ENCODE measurements at places on chromosomes 1 and 21.

DNA sequence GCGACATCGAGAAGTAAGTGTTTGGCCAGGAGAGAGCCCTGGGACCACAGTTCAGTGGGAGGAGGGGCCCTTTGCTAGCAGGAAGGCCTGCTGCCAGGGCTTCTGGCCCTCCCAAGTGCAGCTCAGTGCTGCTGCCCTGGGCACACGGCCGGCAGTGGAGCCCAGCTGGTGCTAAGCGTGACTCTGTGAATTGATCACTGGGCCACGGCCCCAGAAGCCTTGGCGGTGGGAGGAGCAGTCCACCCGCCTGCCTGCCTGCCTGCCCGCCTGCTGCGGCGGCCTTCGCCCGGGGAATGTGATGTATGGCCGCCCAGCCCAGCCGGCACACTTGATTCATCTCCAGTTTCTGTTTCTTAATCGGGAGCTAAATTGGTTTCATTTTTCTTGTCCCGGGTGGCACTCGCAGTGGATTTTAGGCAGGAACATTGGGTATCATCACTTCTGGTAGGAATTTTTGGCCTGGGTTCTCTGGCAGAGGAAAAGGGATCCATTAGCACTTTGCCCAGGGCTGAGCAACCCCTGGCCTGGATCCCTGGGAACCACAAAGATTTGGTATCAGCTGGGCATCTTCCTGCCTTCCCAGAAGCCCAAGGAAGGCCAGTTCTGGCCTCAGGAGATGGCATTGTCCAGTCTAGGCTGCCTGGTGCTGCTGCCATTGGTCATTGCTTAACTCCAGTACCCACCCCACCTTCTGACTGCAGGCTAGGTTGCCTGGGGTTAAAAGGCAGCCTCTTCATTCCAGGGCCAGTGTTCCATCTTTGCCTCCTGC lies 28.6 kb downstream of the TMEM53 start:
- no peak for DNase-seq

DNA sequence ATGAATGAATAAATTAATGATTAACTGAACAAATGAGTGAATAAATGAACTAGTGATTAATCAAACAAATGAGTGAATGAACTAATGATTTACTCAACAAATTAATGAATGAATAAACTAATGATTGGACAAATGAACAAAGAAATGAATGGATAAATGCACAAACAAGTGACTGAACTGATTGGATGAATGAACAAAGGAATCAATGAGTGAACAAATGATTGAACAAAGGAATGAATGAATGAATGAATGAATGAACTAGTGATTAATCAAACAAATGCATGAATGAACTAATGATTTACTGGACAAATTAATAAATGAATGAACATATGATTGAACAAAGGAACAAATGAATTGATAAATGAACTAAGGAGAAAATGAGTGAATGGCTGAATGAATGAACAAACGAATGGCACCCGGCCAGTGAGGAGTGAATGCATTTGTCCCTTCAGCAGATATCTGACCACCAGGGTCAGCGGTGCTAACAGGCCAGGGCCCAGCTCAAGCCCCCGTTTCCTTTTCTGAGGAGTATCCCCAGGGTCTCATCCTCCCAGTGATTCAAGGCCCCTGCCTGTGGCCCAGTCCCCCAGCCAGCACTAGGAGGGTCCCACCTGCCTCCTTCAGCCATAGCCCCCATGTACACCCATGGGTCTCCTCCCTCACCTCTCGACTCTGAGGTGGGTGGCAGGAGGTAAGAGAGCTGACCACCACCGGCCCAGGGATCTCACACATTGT lies 49.9 kb downstream of the WNT9A start:
- no peak for DNase-seq

GRCh38 chr1:231701306-231701705 lies 74.7 kb downstream of the DISC1 start:
- no peak for DNase-seq

- DNase-seq, result no peak
Measured at GRCh38 chr1:230570724-230571360, 71.4 kb upstream of the COG2 start.

DNA sequence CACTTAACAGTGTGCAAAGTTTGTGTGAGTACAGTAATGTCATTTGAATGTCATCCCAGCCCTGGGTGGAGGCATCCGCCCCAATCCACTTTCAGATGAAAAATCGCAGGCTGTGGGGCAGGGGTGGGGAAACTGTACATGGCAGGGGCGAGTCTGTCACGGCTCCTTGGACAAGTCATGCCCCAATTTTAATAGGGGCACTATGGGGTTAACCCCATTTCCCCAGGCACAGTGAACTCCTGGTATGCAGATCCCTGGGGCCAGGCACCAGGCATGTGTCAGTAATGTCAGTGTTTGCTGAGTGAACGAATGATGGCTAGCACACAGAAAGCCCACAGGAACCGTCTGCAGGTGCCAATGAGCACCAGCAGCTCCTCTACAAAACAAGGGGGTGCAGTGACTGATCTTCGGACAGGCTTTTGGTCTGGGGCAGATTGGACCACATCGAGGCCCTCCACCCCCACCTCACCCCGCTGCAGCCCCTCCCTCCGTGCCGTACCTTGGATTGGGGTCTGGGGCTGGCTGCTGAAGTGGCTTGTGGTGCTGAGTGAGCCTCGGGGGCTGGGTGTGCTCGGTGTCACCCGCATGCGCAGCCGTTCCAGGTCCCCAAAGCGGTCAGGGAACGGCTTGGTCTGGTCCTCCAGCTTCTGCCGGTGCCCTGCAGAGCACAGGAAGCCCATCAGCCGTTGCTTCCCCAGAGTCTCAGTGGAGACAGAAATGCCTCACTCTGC lies 23.2 kb downstream of the RUNX3 start:
- no peak for DNase-seq

- DNase-seq, result no peak
Measured at GRCh38 chr1:65003316-65003664, 36.9 kb upstream of the JAK1 start.

- DNase-seq, result no peak
Measured at GRCh38 chr21:17414766-17415165, 98.1 kb upstream of the CXADR start.

DNA sequence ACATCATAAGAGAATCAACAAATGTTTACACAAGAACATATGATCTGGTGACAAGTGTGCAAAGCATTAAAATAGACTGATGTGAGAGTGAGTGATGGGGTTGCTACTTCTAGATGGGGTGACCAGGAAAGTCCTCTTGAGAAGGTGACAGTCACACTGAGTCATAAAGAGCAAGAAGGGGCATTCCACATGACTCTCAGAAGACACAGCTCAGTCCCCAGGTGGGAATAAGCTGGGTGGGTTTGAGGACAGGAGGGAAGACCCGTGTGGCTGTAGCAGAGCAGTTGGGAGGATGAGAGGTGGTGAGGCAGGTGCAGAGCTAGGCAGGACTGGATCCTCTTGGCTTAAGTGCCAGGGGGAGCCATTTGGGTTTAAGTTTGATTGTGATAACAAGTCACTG lies 53.1 kb downstream of the TNR start:
- no peak for DNase-seq

GRCh38 chr1:156162430-156163037 lies 9.1 kb downstream of the SEMA4A start:
- no peak for DNase-seq

DNA sequence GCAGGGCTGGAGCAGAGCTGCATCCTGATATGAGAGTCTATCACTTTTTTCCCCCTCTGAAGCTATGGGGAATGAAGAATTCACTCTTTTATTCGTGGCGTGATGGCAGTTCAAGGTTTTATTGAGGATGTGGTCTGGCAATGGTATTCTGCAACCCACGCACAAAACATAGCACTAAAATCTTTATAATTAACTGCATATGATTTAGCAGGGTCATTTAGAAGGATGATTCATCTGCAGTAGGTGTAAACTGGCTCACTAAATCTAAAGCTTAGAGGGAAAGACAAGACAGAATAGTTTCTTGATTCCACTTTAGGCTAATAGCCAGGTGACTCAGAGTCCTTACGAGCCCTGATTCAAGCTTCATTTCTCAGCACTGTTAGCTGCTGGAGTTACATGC lies 25.0 kb upstream of the CHRM3 start:
- DNase-seq, result no peak

DNA sequence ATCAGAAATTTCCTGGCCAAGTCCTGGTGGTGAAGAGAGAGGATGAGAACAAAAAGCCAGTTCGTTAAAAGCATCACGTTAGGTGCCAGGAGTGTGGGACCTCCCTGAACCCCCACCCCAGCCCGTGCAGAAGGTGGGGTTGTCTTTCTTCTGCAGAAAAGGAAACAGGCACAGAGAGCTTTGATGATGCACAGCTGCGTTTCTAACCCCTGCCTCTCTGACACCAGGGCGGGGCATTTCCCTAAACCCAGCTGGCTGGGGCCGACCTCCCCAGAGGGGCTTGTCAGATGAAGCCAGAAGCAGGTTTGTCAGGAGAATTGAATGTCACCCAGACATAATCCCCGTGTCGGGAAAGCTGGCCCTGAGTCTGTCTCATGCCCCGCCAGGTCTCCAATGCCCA lies 189.3 kb upstream of the EDN2 start:
- DNase-seq, result no peak

- DNase-seq, result no peak
Measured at GRCh38 chr1:19061798-19062197, 105.3 kb upstream of the IFFO2 start.

DNA sequence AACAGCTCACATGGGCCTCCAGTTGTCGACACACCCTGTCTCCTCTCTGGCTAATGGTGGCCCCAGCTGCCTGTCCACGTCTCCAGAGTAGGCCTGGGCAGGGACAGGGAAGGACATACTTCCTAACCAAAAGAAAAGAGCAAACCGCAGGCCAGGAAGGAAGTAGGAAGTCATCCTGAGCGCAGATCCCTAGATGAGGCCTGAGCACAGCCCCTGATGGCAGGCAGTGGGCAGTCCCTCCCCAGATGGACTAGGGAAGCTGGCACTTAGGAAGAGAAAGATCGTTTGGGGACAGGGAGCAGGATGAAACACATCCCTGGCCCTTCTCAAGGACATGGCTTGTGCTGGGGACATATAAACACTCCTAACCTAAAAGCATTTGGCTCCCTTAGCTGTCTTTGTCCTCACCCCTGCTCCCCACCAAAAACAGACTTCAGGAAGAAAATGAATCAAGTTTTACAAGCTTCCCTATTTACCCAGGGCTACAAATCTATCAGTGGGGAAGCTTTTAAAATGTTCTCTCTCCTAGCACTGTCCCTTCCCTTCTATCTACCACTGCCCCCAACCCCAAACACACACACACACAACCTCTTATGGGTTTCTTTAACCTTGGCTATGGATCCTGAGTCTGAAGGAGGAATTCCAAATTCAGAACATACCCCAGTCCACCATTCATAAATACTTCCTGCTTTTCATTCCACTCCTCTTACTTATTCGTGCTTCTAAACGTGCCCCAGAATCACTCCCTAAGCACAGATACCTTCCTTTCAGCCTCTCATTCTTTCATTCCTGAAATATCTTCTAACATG lies 21.1 kb downstream of the SSBP3 start:
- no peak for DNase-seq

- no peak for DNase-seq
Measured at GRCh38 chr1:26811708-26812107, 14.8 kb upstream of the ZDHHC18 start.

- no peak for DNase-seq
Measured at GRCh38 chr1:180265201-180265600, 35.1 kb downstream of the LHX4 start.

GRCh38 chr1:172398193-172398592 lies 22.3 kb upstream of the C1orf105 start:
- no peak for DNase-seq

- no peak for DNase-seq
Measured at GRCh38 chr1:32100359-32100758, 7.5 kb upstream of the KPNA6 start.

DNA sequence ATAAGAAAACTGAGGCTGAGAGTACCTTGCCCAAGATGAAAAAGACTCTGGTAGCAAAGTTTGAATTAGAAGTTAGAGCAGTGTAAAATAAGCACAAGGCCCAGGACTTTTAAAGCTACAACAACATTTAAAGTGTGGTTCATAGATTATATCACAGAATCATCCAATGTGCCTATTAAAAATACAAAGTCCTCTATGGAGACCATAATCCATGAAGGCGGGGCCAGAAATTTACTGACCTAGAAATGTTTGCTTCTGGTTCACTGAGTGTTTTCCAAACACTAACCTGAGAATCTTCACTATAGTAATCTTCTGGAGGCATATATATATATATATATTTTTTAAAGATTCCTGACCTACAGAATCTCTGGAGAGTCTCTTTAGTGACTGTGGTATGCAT lies 12.3 kb downstream of the DEPDC1 start:
- DNase-seq, result no peak

GRCh38 chr21:32331444-32332305 lies 33.0 kb downstream of the MRAP start:
- DNase-seq, result no peak

DNA sequence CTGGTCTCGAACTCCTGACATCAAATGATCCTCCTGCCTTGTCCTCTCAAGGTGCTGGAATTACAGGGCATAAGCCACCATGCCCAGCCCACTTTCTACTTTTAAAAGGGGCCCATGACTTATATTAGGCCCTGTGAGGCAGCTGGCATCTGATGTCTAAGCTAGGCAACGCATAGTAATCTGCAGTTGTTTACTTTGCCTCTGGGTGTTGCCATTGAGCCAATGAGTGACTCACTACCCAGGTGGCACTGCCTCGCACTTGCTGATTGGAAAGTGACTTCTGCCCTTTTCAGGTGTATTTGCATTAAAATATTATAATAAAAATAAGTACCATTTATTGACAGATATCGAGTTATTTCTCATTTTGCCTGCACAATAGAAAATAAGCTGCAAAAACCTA lies 84.9 kb downstream of the KIF14 start:
- DNase-seq, result no peak

GRCh38 chr1:210626341-210626740 lies 297.6 kb downstream of the HHAT start:
- DNase-seq, result no peak

DNA sequence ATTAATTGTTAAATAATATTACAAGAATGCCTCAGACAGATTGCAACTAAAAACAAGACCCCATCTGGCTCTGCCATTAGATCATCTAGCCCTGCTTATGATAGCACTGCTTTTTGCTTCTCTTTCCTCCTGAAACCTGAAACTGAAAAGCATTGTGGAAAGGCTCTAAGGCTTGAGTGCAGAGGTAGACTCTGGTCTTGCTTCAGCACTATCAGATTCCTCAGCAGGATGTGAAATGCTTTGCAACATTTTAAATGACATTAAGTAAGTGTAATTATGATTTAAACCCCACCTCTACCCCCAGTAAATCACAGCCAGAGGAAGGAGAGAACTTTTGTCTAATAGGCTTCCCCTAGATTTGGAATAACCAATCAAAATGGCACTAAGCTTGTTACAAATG lies 32.9 kb downstream of the PHC2 start:
- DNase-seq, result no peak

- DNase-seq, result no peak
Measured at GRCh38 chr1:9905010-9905409, 5.1 kb downstream of the CTNNBIP1 start.

- DNase-seq, result no peak
Measured at GRCh38 chr1:34425785-34426184, 249.1 kb downstream of the C1orf94 start.

DNA sequence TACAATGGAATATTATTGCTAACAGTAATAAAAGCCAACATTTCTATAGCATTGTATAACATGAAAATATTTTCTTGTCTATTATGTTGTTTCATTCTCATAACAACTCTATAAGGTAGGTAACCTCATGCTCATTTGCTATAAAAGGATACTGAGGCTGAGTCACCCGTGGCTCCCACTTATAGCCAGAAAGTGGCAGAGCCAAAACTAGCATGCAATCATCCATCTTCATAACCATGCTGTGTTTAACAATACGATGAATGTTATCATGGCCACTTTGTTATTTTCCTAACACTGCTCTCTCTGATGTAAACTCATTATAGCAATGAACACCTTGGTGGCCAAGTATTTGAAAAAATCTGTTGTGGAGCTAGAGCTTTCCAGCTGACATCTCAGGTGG lies 80.8 kb upstream of the JUN start:
- no peak for DNase-seq

Measured in iPS DF 6.9 (cell line).